ENCODE measurements at places on chromosomes 1 and 21.
A peak's percentile ranks its signal among the peaks of the same experiment; 100 is the strongest.

GRCh38 chr1:107787299-107787698 is 177.7 kb downstream of the VAV3 start:
- peak; percentile 18 for DNase-seq

DNA sequence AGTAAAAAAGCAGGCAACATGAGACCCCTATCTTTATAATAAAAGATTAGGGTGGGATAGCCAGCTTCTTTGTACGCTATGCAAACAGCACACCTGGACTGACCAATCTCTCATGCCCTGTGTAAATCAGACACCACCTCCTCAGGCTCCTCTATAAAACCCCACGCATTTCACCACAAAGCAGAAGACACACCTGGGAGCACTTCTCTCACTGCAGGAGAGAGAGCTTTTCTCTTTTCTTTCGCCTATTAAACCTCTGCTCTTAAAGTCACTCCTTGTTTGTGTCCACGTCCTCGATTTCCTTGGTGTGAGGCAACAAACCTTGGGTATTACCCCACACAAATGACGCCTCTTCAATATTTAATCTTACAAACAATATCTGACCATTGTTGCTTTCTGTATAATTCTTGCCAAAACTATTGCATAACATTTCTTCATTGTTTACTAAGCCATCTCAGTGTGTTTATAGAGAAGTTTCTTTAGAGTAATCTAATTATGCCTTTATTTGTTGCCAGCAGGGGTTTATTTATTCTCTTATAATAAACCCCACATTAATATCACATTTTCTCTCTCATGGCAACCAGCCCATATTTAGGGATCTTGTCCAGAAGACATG is 31.6 kb upstream of the NUF2 start:
- DNase-seq = no peak

GRCh38 chr21:34080710-34081109 is 7.3 kb downstream of the MRPS6 start:
- DNase-seq = no peak

DNA sequence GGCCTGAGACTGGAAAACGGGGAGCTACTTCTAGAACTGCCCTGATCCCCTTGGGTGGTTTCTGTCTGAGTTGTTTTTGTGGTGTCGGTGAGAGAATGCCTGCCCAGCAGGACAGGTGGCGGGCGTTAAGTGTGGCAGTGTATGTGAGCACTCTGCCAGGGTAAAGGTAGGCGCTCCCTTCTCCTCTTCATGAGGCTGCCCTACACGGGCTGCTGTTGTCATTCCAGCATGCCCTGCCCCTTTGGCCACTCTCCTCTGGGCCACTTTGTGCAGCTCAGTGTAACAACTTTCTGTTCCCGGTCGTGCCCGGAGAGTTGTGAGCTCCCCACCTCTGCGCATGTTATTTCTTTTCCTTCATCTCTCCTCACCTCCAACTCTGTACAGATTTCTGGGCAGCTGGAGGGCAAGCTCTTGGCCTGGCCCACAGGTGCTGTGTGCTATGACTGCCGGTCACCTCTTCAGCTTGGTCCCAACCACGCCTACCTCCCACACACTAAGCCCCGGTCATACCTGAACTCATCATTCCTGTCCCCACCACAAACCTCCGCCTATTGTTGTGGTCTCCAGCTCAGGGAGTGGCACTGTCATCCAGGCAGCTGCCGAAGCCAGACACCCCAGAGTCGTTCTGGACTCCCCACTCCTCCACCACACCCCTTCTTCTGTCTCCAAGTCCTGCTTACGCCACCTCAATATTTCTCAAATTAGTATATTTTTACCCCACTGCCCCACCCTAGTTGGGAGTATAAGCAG is 69.0 kb downstream of the GADD45A start:
- no peak for DNase-seq

DNA sequence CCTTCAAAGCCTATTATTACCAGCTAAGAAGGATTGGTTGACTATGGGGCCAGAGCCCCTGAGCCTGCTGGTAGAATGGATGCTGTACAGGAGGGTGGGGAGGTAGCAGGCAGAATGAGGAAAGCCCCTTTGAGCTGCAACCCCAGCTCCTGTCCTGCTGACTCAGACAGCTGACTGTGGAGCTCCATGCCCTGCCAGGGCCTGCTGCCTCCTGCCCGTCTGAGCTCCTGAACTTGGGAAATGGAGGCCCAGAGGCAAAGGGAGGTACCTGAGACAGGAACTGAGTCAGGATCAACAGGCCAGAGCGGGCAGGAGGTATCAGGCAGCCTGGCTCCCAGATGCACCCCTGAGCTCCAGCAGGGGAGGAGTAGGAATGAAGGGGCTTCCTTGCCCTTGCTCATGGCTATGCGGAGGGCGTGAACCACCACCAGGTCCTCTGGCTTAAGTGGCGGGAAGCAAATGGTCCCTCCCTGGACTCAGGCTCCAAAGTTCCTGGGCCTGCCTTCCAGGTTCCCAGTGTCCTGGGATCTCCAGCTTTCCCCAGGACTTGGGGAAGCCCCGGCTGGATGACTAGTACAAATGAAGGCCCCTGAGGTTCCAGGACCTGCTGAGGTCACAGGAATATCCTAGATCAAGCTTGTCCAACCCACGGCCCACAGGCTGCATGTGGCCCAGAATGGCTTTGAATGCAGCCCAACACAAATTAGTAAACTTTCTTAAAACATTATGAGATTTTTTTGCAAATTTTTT is 3.9 kb upstream of the SFN start:
- DNase-seq = no peak

- DNase-seq = no peak
Measured at GRCh38 chr21:41668686-41669532, 97.9 kb downstream of the RIPK4 start.

DNA sequence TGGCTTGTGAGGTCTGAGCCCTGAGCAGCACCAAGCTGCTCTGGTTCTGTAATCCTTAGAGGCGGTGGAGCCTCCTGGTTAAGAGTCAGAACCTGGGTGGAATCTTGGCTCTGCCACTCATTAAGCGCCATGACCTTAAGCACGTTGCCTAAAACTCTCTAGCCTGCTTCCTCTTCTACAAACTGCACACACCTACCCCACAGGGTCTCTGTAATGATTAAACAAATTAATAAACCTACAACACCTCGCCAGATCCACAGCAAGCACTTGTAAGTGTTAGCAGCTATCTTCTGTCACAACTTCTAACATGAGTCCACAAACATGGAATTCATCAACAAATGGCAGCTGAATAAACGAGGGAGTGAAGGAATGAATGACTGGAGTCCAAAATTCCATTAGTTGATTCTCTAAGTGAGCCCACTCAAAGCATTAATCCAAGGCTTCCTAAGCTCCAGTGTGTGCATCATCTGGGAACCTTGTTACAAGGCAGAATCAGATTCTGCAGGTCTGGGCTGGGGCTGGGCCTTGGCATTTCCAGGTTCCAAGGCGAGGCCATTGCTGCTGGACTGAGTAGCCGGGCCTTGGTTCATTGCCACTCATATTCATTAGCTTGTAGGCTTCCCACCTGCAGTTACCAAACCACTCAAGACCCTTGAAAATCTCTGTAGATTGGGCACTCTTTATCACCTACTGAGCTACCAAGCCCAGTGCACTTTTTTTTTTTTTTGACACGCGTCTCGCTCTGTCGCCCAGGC is 168.6 kb downstream of the HIVEP3 start:
- DNase-seq = no peak

- DNase-seq = peak; percentile 81
Measured at GRCh38 chr1:207454046-207454964, at the start of gene CR2. Gene CR2, plus strand, starts transcription at chr1:207454328. Its CDS starts 91 bp downstream, at chr1:207454419.

DNA sequence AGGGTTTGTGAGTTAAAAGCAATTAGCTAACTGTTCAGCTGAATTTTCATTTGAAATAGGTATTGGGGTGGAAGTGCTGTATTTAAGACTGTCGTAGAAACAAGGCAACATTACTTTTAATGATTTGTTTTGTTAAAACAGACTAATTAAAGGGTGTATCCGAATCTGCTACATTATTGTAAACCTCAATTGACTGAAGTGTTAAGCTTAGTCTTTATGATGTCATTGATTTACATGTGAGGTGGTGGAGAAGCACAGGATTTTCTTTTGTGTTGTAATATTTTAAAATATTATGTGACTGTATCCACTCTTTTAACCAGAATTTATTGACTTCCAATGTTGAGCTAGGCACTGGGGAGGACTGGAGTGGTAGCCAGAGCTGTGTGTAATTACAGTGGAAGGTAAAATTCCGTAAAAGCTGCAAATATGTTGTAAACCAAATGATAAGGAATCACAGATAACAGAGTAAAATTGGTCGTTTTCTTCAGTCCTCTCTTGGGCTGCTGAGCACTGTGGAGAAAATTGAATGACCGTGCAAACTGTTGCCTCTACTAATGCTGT is 1.6 kb downstream of the HOOK1 start:
- DNase-seq = no peak

DNA sequence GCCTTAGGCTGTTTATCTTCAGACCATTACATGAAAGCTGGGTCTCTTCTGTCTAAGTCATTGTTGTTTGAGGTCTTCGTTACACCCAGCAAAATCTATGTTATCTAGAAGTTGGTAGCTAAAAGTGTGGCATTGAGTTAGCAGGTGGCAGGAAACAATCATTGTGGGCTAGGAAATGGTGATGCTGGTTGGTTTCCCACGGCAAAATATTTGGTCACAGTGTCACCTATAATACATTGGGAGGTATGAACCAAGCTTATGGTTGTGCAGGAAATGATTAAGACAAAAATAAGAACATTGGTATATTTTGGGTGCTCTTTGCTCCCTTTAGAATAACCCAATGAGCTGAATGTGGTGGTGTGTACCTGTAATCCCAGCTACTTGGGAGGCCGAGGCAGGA is 169.7 kb downstream of the TRIM33 start:
- DNase-seq = no peak

DNA sequence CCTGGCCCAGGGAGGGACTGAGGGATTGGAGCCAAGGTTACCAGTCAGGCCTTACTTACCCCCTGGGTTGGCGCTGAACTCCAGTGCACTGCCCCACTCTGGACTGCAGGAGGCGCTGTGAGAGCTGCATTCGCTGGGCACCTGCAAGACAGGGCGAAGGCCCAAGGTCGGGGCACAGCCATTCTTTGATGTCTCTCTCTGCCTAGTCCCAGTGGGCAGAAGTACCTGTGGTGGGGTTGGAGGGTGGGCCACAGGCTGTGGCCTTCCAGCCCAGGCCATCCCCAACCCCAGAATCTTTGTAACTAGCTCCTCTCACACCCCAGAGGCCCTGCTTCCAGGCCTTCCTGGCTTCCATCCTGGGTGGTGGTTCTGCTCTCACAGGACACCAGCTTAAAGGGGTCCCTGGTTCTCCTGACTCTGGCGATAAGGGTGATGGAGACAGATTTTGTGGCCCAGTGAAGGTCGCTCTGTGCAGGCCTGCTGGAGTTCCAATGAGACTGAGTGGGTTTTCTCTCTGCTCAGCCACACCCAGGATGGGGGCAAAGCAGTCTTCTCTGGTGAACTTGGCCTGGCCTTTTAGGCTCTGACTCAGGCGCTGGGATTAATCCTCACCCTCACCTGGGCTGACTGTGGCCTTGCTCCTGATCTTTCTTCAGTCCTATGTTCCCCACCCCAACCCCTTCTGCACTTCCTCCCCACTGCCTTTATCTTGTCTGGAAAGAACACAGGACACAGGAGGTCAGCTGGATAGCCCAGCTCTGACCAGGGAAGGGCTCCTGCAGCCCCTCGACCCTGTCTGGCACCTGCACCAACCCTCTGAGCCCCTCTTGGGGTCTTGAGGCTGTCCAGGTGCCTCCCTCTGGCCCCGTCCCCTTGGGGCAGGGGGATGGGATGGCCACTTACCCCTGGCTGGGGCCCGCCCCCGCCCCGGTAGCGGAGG is 954 bp downstream of the MYOG start:
- DNase-seq = peak; percentile 50

GRCh38 chr21:17602874-17603273 is 9.8 kb downstream of the BTG3 start:
- no peak for DNase-seq

DNA sequence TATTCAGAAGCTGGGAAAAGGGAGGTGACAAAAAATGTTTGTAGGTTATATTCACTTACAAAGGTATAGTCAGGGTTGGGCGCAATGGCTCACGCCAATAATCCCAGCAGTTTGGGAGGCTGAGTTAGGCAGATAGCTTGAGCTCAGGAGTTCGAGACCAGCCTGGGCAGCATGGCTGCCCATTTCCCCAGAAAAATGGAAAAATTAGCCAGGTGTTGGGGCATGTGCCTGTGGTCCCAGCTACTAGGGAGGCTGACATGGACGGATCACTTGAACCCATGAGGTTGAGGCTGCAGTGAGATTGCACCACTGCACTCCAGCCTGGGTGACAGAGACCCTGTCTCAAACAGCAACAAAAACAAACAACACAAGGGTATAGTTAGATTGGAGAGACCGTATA is 3.0 kb downstream of the TIMM17A start:
- DNase-seq = no peak

DNA sequence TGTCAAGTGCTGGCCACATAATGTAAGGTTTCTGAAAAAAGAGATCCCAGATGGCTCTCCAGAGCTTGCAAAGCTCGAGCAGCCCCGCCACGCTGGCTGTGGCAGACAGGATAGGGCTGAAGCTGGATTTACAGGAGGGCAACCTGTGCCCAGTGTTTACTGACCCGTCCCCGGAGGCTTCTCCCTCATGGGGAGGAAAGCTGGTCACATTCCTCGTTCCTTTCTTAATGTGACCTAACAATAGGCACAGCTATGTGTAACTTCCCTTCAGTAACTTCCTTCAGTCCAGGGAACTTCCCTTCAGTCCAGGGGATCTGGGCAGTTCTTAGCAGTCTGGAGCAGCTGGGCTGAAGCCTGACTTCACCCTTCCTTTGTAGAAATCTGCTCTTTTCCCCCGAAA is 7.7 kb downstream of the SLFNL1 start:
- no peak for DNase-seq

GRCh38 chr1:223308136-223308535 is 55.8 kb downstream of the SUSD4 start:
- DNase-seq = no peak

DNA sequence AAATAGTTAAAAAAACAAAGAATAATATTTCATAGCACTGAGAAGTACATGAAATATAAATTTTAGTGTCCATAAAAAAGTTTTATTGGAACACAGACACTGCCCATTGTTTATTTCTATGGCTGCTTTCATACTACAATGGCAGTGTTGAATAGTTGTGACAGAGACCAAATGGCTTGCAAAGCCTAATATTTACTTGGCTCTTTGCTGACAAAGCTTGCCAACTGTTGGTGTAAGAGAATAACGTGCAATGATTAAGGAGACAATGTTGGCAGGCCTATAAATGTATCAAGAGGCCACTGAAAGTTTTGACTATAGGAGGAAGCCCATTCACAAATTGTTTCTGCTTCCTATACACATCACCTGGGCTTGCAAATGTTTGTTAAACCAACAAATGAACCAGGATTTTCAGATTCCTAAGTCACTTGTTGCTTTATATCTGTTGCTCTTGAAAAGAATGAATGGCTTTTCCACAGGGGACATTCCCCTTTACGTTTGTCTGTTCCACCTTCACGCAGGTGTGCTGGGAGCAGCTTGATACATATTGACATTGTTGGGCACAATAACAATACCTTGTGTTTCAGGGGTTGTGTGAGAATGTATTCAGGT is 5.5 kb upstream of the ST6GALNAC3 start:
- DNase-seq = no peak
